ENCODE measurements at places on chromosomes 16 and 17. TPM values are rescaled to one million over a fixed set of nuclear protein-coding genes. Genes with fewer than 3 reads are reported as not detected.

ARHGAP44 gene
- polyA plus RNA-seq, result 8.6 TPM

SCGB1C2 gene
- polyA plus RNA-seq, result not detected

SPDYE4 gene
- not detected for polyA plus RNA-seq

NTN1 gene
- polyA plus RNA-seq, result 9.6 TPM

PTX4 gene
- 0.04 TPM for polyA plus RNA-seq

PYY gene
- not detected for polyA plus RNA-seq

TIMP2 gene
- 54.4 TPM for polyA plus RNA-seq

PTGES3L gene
- polyA plus RNA-seq, result 58.0 TPM

HSD17B2 gene
- not detected for polyA plus RNA-seq

RNF112 gene
- polyA plus RNA-seq, result 3.0 TPM

GPR142 gene
- not detected for polyA plus RNA-seq

STH gene
- 1.6 TPM for polyA plus RNA-seq

C17orf78 gene
- polyA plus RNA-seq, result not detected

ADAP2 gene
- 3.5 TPM for polyA plus RNA-seq

NOG gene
- 0.03 TPM for polyA plus RNA-seq

CDH5 gene
- 62.3 TPM for polyA plus RNA-seq

MMP28 gene
- 3.4 TPM for polyA plus RNA-seq

KRTAP4-8 gene
- polyA plus RNA-seq, result not detected

CACNA1H gene
- polyA plus RNA-seq, result 5.3 TPM

TBC1D3I gene
- polyA plus RNA-seq, result not detected

MT1B gene
- polyA plus RNA-seq, result not detected

ENPP7 gene
- not detected for polyA plus RNA-seq

EFCAB13 gene
- polyA plus RNA-seq, result 1.1 TPM

ZNF747 gene
- 9.5 TPM for polyA plus RNA-seq

RAB37 gene
- 0.83 TPM for polyA plus RNA-seq

C16orf74 gene
- 0.53 TPM for polyA plus RNA-seq

NEK8 gene
- 1.0 TPM for polyA plus RNA-seq

TM4SF5 gene
- polyA plus RNA-seq, result not detected

KRT28 gene
- polyA plus RNA-seq, result not detected

ABCA10 gene
- polyA plus RNA-seq, result 13.8 TPM

HOXB13 gene
- polyA plus RNA-seq, result not detected

HID1 gene
- 6.7 TPM for polyA plus RNA-seq

RRAD gene
- polyA plus RNA-seq, result 277 TPM

SDR42E2 gene
- not detected for polyA plus RNA-seq

CIBAR2 gene
- polyA plus RNA-seq, result not detected

C1QTNF8 gene
- not detected for polyA plus RNA-seq

PRSS36 gene
- polyA plus RNA-seq, result 2.6 TPM

PLA2G10 gene
- polyA plus RNA-seq, result not detected

TAT gene
- not detected for polyA plus RNA-seq

C17orf50 gene
- polyA plus RNA-seq, result not detected

DNASE1L2 gene
- 0.50 TPM for polyA plus RNA-seq

ROGDI gene
- 134 TPM for polyA plus RNA-seq

Measured in heart left ventricle (tissue), 16 donors.